ENCODE measurements at places on chromosomes 4 and X.

DNA sequence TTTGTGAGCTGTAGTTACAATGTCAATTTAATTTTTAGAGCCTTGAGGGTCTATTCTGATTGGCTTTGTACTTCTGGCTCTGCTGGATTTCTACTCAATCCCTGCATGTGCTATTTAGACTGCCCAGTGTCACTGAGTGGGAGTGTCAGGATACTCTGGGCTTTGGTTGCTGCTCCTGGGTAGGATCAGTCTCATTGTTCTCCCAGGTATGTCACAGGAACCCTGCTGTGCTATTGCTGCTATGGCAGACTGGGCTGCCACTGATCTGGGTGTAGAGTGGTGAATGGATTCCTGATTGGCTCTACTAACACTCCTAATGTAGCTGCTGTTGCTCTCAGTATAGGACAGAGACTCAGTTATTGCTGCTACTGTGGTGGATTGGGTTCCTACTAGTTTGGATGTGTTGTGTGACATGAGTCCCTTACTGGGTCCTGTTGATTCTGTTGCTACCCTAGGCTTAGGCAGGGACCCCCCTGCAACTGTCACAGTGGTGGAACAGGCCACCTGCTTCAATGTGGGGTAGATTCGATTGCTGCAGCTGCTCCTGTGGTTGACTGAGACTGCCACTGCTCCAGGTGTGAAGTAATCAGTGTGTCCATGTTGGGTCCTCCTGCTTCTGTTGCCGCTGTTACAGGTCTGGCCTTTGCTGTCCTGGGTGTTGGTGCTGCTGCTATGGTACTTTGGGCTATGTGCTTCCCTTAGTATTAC lies 707.8 kb upstream of the AMOT start:
- no peak for DNase-seq

GRCh38 chr4:8341691-8342090 lies 72.1 kb downstream of the HTRA3 start:
- no peak for DNase-seq

GRCh38 chrX:78314561-78314960 lies 12.8 kb downstream of the CYSLTR1 start:
- no peak for DNase-seq

DNA sequence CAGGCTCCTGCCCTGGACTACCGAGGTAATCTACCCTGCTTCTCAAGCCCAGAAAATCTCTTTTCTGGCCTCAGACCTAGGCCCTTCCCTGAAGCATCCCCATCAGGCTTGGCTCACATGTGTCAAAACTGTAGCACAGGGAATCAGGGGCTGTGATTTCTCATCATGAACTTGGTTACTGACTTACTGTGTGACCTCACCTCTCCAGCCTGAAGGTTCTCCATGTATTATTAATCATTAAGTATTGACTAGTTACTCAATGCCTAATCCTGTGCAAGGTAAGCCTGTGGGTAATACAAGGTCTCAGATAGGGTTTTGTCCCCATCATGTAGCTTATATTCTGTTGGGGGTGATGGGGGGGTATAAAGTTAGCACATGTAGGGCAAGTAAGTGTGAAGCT lies 6.8 kb downstream of the SRPX2 start:
- DNase-seq = no peak

DNA sequence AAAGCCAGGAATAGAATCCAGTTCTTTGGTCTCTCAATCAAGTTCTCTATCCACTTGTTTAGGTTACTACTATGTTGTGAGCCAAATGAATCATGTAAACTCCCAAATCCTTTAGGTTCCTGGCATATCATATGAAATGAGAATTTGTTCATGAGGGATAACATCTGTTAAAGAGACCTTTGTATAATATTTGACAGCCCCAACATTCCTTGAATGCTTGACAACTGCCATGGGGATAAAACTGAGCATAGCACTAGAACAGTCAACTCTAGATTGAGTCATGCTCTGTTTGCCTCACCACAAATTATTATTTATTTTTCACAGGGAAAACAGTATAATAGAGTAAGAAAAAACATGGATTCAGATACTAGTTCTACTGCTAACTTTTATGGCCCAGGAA lies 93.3 kb downstream of the NAA11 start:
- no peak for DNase-seq

- no peak for DNase-seq
Observed at GRCh38 chr4:168070903-168071302, 21.4 kb upstream of the ANXA10 start.

DNA sequence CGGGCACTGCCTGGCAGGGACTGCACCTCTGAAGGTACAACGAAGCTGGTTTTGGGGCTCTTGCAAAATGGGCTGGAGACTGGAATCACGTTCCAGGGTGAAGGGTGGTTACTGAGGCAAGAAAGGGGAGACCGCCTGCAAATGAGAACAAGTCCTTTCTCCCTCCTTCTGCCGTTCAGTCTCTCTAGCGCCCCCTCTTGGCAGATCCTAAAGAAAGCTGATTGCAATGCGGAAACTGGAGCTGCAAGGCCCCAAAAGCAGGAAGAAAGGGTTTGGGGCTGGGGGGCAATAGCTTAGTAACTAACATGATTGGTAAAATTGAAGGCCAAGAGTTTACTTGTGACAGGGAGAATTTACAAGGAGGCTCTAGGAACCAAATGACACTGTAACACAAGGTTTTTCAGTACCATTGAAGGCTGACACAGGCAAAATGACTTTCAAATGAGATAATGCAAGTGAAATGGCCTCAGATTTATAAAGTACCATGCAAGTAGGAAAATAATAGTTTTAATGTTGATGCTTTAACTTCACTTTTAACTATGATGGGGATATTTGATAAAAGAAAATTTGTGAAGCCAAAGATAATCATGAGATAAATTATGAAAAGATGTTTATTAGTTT lies 222.7 kb upstream of the HAND2 start:
- no peak for DNase-seq

All from dorsolateral prefrontal cortex (tissue), 122 donors.